Stimulated activated CD4-positive, alpha-beta T cell treated with anti-CD3 and anti-CD28 coated beads, Interleukin-12 subunit alpha, Interleukin-12 subunit beta, amount 100 ng/mL, for 4 hours (primary cell): ENCODE measurements at places on chromosomes 13 and 19.

GRCh38 chr19:7595466-7596133 is at the start of gene CAMSAP3:
Gene CAMSAP3 (plus strand): TSS chr19:7595863. CDS start chr19:7596003, 140 bp downstream.
- peak; percentile 36 for DNase-seq

DNA sequence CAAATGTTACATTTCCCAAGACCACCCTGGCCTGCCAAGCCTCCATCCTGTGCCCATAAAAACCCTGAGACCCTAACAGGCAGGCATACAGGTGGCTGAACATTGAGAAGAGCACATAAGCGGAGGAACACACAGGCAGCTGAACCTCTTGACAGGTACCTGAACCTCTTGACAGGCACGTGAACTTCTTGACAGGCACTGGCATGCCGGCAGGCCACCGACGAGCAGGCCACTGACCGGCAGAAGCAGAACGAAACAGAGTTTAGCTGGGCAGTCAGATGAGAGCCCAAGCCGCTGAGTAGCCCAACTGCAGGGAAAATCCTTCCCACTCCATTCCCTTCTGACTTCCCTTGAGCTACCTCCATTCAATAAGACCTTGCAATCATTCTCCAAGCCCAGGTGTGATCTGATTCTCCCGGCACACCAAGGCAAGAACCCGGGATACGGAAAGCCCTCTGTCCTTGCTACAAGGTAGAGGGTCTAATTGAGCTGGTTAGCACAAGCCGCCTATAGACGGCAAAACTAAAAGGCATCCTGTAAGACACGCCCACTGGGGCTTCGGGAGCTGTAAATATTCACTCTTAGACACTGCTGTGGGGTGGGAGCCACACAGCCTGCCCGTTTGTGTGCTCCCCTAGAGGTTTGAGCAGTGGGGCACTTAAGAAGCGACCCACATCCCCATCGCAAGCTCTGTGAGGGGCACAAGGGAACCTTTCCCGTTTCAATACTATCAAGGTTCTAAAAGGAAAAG is 2613.9 kb upstream of the PCDH20 start:
- no peak for DNase-seq

- no peak for DNase-seq
These were observed 34.3 kb upstream of the STARD13 start for GRCh38 chr13:33319859-33320258.

DNA sequence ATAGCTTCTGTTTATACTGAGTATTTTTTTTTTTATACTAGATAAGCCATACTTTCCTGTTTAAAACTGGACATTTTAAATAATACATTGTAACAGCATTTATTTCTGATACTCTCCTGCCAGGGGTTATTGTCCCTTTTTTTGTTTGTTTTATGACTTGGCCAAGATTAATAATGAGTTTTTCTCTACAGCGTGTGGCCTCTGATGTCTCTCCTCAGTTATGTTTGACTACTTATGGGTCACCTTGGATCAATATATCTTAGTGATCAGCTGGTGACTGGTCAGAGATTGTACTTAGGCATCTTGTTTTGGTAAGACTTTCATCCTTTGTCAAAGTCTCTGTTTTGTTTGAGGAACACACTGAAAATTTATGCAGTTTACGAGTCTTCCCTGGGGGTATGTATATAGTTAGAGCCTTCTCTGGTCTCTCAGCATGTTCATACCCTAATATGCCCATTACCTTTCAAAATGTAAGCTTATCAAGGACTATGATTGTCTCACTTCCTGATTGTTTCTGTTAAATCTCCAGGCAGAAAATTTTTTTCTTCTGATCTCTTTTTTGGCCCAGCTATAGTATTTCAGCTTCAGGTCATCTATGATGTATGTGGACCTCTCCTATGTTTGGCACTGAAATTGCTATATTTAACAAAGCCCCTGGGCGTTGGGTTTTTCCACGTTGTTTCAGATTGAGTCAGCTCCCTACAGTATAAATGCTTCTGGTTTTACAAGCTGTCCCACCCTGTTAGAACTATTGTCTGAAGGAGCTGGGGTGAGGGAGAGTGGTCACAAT is 87.9 kb downstream of the URI1 start:
- no peak for DNase-seq

- no peak for DNase-seq
These were observed 7.1 kb upstream of the ACTN4 start for GRCh38 chr19:38640368-38640767.

DNA sequence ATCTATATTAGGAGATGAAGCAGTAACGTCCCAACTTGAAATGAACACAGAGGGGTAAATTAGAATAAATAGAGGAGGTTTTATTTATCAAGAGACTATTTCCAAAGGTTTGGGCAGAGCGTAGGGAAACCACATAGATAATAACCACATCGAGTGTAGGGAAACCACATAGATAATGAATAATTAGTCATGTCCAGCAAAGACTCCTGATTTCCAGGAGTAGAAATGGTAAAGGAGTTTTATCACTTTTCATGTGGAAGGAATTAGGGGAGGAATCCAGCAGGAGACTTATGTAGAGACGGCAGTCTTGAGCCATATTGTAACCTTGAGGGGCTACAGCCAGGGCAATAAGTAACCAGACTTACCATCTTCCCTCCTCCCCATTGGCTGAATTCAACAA is 136.3 kb upstream of the CSNK1A1L start:
- no peak for DNase-seq

DNA sequence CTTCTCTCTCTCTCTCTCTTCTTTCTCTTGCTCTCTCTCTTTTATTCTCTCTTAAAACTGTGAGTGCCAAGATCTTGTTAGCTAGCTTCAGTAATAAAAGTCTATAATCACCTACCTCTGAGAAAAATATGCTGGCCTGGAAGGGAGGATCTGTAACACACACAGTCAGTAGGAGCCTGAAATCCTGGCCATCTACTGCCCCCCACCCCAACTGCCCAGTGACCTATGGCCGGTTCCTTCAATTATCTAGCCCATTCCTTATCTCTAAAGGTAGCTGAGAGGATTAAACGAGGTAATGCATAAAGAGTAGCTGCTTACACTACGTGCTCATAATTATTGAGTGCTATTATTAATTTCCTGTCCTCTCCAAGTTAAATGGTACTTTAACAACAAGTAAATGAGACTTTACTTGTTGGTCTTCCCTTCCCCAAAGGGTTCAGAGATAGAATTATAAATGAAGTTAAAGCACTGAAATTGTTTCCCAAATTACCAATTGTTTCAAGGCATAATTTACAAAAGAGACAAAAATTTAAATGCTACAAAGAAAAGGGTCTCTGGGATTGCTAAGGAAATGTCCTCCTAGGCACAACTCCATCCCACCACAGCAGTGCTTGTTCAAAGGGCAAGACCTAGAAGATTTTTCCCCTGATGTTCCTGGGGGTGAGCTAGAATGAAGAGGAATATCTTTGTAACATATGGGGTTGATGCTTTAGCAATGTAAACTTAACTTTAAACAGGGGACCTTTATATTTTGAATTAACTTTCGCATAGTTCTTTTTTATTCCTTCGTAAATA is 1.8 kb downstream of the LCP1 start:
- DNase-seq = no peak

DNA sequence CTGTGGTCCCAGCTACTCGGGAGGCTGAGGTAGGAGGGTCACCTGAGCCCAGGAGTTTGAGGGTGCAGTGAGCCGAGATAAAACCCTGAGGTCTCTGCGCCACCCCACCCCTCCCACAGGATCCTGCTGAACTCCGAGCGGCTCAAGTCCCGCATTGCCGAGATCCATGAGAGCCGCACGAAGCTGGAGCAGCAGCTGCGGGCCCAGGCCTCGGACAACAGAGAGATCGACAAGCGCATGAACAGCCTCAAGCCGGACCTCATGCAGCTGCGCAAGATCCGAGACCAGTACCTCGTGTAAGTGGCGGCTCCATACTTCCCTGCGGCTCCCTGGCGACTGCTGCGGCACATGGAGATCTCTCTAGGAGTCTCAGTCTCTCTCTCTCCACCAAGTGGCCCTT is 6.6 kb upstream of the IFI30 start:
- no peak for DNase-seq

DNA sequence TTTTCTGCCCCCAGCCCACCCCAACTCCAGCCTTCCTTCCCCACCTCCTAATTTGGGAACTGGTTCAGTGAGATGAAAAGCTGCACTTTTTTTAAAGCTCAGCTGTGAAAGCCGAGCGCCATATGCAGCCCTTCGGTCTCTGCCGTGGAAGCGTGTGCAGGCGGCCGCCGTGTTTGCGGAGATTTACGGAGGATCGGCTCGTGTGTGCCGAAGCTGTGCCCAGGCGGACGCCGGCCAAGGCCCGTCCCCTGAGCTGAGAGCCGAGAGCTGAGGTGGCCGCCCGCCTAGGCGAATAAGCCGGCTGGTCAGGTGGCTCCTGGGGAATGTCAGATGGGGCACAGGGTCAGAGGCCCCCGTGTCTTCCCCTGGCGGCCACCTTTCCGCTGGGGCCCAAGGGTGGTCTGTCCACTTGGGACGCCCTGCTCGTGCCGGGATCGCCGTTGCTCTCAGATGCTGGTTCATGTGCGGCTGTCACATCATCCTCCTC is 78.7 kb downstream of the ZNF536 start:
- no peak for DNase-seq

DNA sequence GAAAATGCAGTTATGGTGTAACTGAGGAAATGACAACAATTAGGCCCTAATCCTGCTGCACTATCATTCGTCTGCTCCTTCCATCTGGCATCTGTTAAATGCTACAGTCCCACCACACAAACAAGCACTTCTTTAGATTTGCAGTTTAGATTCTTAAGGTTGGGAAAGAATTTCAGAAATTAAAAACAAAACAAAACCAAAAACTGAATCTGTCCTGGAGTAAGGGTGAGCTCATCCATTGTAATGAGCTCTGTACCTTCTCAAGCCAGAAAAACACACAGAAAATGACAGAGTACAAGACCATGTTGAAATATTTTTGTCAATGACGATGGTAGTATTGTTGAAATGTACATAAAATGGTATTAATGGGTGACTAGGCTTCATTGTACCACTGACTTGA is 28.3 kb downstream of the SMAD9 start:
- no peak for DNase-seq

DNA sequence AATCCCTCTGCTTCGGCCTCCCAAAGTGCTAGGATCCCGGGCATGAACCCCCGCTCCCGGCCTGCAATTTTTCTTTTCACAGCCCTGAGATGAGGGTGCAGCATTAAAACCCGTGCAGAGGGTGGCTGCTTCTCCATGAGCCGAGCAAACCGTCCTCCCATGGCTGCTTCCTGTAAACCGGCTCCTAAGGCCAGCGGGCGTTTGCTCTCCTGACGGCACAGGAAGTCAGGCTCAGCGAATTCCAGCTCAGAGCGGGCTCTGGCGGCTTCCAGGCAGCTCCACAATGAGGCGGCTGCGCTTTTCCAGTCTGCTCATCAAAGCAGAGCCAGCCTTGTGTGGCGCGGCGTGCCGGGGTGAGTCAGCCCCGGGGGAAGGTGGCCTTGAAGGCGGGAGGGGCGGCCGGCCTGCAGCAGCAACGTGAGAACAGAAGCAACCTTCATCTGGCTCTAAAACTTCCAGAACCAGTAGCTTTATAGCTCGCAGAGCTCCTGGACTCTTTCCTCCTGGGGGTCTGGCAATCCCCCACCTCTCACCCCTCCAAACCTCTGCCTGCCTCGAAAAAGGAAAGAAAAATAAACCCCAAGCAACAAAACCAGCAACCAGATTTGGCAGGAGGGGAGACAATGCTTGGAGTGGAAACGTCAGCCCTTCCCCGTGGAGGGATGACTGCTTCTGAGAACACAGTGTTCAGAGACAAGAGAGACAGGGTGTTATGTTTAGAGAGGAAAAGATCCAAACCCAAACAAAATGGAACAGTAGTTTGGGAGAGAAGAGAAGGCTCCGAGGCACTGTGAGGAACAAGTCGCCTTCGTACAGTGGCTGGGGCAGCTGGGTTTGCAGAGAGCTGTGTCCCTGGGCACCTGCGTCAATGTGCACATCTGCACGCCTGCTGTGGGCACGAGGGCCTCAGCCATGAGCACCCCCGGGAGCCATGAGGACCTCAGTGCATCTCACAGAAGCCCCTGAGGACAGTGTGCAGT is 67.8 kb downstream of the GADD45B start:
- peak; percentile 66 for DNase-seq

- no peak for DNase-seq
These were observed 627.6 kb upstream of the PCDH9 start for GRCh38 chr13:67857581-67858310.

DNA sequence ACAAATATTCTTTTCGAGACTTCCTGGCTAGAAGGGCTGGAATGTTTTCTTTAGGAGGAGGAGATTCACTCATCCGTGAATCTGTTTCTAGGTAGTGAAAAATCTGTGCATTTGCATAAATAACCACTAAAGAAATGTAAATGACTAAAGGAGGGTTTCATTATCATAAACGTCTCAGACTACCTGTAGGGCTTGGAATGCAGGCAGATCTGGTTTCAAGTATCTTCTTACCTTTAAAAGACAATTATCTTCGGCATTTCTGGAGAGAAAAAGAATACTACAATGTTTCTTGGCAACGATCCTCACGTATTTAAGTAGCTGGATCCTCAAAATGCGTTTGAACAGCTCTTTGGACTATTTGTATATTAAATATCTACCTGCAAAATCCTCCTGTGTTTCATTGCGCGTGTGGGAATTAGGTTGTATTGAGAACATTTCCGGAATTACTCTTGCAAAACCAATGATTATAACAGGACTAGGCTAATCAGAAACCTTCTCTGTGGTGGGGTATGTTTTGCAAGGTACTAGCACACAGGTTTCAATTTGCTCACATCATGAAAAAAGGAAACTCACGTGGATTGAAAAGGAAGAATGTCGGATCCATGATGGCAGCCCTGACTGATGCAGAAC is 291.1 kb upstream of the ARGLU1 start:
- DNase-seq = no peak

DNA sequence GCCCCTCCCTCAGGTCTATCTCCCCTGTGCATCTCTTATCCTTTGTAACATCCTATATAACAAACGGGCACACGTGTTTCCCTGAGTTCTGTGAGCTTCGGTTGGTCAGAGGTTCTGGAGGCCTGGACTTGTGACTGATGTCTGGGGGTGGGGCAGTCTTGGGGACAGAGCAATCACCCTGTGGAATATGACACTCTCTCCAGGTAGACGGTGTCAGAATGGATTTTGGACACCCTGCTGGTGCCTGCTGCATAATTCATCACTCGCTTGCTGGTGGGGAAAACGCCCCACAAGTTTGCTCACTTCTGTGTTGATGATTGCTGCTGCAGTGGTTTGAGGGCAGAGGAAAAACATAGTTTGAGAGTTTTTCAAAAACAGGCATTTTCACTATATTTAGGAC is 223.2 kb downstream of the UQCRFS1 start:
- no peak for DNase-seq

DNA sequence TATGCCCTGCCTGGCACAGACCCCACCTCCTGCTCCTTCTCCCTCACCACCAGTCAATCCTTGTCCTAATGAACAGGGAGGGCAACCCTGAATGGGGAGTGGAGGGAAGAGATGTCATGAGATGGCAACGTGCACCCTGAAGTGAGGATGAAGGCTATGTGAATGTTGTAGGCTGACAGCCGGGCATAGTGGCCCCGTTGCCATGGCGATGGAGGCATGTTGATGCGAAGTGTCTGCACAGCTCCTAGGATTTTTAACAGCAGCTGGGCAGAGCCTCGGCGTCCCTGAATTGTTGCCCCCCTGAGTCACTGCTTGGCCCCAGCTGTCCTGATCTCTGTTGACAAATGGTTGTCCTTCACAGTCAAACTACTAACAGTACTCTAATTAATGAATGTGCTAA is 4.8 kb upstream of the ALOX5AP start:
- DNase-seq = no peak
